Myocyte (in vitro differentiated cells): ENCODE measurements at places on chromosomes 13 and 19.

DNA sequence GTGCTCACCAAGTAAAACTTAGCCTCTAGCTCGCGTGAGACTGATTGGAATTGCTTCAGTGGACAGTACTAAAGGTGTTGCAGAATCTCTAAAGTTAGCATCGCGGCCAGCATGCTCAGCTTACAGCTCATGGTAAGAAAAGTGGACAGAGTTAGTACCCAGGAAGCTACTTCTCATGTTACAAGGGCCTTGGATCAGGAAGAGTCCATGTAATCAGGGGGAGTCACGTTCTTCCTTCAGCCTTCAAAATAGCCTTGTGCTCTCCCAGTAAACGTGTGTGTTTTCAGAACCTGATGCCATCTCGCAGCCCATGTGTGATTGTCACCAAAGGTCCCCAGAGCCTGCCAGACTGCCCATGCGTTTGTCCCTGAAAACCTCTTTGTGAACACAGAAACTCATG is 195.8 kb upstream of the RNF113B start:
- peak; percentile 71 for DNase-seq

DNA sequence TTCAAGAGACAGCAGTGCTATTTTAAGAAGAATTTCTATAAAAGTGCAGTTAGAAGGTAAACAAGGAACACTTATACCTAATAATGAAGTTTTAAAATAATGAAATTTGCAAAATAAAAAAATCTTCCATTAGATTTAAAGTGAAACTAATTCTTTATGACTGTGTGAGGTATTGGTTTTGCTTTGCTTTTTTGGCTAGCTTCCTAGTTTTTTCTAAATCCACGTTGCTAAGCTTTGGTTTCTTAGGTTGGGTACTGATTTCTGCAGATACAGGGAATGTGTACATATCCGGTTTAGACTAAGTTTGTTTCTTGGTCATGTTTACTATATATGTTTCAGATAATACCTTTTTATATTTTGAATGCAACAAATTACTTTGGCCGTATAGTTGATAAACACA is 59.8 kb downstream of the SLC7A9 start:
- DNase-seq, result no peak

DNA sequence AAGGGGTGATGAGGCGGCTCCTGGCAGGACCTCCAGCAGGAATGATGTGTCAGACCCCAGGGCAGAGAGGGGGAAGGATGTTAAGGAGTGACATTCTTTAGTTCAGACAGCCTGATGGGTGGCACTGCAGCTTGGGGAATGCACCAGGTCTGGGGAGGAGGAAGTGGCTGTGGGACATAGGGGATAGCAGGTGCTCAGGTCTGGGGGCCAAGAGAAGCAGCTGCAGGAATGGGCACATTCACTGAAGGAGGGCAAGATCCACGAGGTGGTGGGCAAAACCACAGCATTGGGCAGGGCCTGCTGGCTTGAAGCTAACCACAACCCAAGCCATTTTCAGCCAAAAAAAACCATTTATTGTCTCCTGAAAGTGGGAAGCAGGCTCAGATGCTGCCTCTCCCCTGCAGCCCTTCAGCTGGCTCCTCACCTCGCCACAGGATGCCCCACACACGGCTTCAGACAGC is 26.5 kb downstream of the COMP start:
- peak; percentile 79 for DNase-seq

- peak; percentile 73 for DNase-seq
Measured at GRCh38 chr13:31908696-31909411, 122.7 kb upstream of the FRY start.

GRCh38 chr19:33419788-33420130 is 46.2 kb downstream of the CEBPG start:
- DNase-seq, result no peak

DNA sequence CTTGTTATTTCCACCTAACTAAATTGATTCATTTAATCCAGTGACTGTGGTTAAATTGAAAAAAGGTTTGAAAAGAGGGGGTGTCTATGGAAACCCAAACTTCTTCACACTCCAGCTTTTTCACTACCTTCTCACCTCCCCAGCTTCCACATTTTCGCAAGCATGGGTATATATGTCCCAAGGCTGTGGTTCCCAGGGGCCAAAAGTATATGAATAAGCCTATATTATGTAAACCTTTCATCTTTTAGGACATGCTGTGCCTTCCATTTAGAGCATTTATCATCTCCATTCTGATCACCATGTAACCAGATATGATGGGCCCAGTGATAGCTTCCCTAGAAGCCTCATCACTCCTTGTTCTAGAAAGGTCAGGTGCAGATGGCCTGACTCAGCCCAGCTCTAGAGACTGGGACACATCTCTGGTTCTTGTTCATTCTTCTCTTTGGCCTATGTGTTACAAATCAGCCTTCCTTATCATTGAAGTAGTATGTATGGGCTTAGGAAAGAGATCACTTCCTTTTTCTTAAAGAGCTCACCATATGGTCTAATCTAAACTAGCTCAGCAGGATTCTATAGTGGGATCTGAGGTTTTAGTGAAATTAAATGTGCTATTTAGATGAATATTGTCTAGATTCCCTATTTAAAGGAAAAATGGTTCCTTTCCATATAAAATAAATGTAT is 19.5 kb upstream of the ARL11 start:
- DNase-seq, result no peak

DNA sequence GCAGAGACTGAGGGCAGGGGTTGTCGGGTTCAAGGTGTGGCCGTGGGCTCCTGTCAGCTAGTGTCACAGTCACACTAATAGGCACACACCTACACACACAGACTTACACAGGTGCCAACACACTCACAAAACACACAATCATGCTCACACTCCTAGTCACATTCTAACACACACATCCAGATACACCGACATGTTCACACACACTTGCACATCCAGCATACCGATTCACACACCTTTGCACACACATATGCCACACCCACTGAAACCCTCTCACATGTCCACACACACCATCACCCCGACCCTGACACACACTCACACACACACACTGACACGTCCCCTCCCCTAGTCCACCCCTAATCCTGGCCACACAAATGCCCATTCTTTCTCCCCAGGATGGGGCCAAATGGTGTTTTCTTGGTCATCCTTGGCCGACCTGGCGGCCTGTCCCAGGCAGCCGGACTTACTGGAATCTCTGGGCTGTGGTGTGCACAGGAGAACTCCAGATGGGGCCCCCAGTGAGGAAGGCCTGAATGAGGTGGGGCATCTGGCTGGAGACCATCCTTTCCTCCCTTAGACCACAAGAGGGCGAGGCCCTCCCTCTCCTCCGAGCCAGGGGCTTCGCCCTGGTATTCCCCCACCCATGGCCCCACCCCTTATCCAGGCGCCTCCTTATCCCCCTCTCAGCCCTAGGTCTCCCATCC is 19.1 kb upstream of the PNMA8B start:
- no peak for DNase-seq

GRCh38 chr13:46618694-46619254 is 65.8 kb downstream of the LRCH1 start:
- no peak for DNase-seq

GRCh38 chr13:97884707-97885468 is 68.6 kb upstream of the IPO5 start:
- no peak for DNase-seq

GRCh38 chr19:2290441-2291184 is 8.6 kb upstream of the PEAK3 start:
- no peak for DNase-seq

DNA sequence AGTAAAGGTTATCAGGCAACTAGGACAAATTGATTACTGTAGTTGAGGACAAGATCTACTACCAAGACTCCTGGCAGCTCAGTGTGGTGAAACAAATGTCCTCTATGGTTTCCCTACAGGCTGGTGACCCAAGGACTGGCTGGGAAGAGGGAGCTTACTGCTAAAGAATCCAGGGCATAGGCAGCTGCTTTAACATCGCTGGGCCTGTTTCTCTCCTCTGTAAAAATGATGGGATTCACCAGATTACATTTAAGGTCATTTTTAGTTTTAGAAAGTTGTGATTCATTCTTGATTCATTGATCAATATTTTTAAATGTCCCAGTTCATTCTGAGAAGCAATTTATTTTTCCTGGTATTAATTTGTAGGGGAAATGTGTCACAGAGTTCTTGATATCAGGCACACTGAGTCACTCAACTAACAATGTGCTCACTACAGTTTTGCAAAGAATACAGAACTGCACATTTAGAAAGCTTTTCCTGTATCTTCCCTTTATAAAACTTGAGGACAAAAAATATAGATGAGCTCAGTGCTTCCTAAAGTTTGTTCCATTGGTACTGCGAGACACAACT is 19.6 kb upstream of the FAM124A start:
- DNase-seq, result no peak

- DNase-seq, result no peak
Measured at GRCh38 chr19:35228177-35228930, at the start of gene FAM187B. Gene FAM187B (minus strand): TSS chr19:35228739. CDS start chr19:35228680, 59 bp downstream.
